Activated naive CD4-positive, alpha-beta T cell treated with anti-CD3 and anti-CD28 coated beads, Interleukin-2, amount 10 ng/mL, durations not matched to agents 7 days and 5 days (primary cell): ENCODE measurements at places on chromosomes 5 and 9.

GRCh38 chr9:126432659-126433058 lies 106.0 kb downstream of the MVB12B start:
- no peak for DNase-seq

- DNase-seq, result no peak
Observed at GRCh38 chr5:756171-756570, 28.4 kb downstream of the ZDHHC11B start.

DNA sequence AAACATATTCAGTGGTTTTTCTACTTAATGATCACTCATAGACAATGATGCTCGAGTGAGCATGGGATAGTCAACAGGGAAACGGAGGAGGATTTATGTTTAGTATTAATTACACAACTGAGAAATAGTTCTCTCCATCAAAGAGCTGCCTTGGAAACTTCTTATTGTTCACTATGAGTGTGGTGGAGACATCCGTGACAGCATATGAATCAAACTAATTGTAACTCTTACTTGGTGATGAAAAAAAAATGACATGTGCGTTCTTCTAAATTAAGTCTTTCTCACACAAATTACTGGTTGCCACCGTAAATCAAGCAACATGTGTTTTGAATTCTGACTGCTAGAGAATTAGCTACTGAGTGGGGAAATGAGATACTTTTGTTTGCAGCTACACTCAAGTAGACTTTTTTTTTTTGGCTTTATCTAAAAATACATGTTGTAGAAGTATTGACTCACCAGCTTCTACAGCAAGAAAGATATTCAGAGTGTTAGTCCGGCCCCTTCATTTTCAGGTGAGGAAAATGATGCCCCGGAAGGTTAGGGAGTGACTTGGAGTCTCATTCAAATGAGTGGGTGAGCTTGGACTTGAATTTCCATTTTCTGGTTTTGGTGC lies 179.4 kb downstream of the CFAP90 start:
- DNase-seq, result no peak

- DNase-seq, result no peak
Observed at GRCh38 chr5:2511126-2511525, 240.4 kb downstream of the IRX2 start.

GRCh38 chr9:35335164-35335563 lies 154.7 kb upstream of the RUSC2 start:
- DNase-seq, result no peak

- no peak for DNase-seq
Observed at GRCh38 chr9:122126331-122127261, 33.0 kb downstream of the NDUFA8 start.

GRCh38 chr5:7755958-7756357 lies 95.0 kb downstream of the CFAP90 start:
- no peak for DNase-seq

DNA sequence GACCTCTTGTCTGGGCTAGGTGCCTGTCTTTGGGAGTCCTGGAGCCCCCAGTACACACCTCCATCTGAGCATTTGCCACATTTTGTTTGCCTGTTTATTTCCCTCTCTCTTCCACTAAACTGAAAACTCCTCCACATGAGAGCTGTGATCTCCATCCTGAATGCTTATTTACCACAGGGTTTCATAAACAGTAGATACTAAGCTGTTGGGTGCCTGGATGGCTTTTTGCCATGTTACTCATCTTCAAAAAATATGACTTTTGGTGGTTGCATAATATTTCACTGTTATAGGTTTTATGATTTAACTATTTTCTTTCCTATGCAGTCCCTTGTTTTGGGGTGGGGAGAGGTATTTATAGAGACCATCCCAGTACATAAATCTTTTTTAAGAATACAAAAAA lies 99.6 kb downstream of the APBA1 start:
- no peak for DNase-seq
